ENCODE measurements at places on chromosomes 2 and 18.

DNA sequence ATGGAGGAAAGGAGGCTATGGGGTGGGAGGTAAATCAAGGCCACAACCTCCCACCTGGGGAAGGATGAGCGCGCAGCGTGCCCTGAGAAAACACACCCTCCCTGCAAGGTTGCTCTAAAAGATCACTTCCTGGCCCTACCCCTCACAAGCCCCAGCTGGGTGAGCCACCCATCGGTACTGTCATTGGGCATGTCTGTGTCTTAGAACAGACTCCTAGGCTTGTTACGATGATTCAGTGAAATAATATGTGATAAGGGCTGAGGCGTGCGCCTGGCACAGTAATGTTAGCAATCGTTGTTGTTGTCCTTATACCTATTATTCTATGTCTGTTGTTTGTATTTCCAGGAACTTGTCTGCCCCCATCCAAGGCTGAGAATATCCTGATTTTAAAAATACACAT lies 175.1 kb downstream of the ZFP36L2 start:
- peak; percentile 69 for DNase-seq

GRCh38 chr18:61371111-61371510 lies 37.9 kb downstream of the CDH20 start:
- no peak for DNase-seq

GRCh38 chr2:123438251-123438650 lies 586.8 kb upstream of the CNTNAP5 start:
- DNase-seq = no peak

DNA sequence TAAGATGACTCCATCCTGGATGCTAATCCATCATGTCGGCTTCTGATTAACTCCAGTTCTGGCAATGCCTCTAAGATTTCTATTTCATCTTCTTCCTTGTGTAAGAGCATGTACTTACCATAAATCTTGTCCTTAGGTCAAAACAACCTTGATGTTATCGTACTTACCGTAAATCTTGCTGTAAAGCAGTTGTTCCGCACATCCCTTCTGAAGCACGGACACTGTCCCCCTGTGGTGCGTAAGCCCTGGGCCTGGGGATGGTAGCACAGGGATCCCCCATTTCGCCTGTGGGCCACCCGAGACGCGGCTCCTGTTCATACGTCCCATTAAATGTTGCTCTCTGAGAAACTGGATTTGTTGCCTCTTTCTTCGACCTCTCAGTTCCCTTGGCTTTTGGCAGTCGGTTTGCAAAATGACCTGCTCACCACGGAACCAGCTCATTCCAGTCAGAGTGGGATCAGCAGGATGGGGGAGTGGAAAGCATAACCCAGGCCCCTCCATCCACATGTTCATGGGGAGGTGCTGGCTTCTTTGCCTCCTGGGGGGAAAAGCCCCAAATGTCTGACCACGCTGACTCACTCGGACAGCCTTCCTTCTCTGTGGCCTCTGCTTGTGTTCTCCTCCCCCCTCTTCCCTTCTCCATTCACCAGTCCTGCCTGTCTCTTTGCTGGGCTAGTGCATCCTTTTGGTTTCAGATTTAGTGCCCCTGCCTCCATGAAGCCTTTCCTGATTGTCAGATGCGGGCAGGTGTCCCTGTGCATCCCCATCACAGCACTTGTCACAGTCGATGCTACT lies 49.9 kb downstream of the RAB31 start:
- no peak for DNase-seq

DNA sequence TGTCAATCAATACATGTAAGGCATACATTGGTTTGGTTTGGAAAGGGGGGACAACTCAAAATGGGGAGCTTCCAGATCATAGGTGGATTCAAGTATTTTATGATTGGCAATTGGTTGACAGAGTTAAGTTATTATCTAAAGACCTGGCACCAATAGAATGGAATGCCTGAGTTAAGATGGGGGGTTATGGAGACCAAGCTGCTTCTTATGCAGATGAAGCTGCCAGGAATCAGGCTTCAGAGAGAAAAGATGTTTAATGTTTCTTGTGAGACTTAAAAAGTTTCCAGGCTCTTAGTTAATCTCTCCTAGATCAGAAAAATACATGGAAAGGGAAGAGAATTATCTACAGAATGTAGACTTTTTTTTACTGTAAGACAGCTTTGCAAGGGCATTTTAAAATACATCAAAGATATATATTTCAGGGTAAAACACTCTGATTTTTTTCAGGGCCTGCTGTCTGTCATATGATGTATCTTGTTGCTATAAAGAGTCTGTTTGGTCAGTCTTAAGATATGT lies 1343.2 kb upstream of the LRRTM1 start:
- DNase-seq = no peak

DNA sequence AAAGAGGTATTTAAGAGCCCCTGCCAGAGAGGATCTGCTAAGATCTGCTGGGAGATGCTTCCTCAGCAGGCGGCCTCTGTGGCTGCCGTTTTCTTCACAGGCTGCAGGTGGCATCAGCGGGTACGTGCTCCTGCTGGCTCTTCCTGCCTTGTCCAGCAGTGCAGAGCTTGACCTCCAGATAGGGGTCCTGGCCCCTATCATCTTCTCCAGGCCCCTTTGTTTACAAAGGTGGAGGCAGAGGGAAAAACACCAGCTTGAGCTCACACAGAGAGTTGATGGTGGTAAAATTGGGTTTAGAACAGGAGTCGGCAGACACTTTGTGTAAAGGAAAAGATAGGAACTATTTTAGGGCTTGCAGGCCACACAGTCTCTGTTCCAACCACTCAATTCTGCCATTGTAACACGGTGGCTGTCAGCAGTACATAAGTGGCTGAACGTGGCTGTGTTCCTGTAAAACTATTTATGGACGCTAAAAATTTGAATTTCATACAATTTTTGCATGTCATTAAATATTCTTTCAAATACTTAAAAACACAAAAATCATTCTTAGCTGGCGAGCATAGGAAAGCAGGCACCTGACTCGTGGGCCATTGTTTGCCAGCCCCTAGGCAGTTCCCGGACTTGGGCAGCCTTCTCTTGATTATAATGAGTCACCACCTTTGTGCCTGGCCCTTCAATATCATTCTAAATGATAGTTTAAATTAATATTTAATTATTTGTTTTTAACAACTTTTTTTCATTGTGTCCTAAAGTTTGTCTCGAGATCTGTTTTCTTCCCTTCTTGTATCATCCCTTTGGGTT lies 98.2 kb upstream of the B3GNT7 start:
- DNase-seq = peak; percentile 9

GRCh38 chr2:168601741-168602140 lies 145.7 kb downstream of the CERS6 start:
- DNase-seq = no peak

DNA sequence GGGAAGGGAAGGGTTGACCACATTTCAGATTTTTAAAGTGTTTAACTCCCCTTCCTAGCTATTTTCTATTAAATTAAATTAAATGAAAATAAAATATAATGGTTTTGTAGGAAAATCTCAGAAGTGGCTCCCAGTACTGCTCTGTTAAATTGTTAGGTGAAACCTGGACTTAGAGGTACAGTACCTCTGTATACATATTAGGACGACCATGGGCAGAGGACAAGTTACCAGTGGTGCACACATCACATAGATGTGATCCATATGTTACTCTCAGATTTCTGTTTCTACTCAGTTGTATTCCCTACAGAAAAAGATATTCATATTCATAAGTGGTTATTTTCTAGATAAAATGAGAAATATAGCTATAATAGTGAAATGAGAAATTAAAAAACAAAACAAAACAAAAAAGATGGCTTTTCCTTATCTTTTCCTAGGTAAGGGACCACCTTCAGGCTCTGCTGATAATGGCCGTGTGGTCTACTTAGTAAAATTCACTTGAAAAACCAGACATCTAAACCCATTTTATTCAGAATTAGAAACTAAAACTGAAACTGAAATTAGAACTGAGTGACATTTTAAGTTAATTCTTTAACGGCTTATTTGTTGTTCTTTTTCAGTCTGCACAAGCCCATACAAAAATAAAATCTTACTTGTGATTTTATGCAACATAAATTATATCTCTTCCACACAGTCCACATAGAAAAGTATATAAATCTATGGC lies 832.5 kb upstream of the CHAC2 start:
- no peak for DNase-seq

GRCh38 chr2:75540994-75541393 lies 19.7 kb downstream of the EVA1A start:
- DNase-seq = no peak

DNA sequence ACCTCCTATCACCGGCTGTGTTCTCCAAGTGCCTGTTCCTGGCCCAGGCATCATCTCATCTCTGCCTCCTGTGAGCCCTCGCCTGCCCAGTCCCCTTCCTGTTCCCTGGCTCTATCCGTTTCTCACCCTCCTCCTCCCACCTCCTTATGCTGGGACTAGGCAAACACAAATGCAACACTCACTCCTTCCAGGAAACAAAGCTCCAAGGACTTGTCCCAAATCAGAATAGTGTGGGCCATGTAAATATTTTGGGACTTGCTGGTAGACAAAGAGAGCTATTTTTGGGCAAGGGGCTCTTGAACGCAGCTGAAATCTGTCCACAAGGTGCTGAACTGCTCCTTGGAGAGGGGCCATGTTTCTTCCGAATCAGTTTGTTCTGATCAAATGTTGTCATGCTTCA lies 25.3 kb downstream of the MBP start:
- DNase-seq = no peak

- DNase-seq = no peak
Measured at GRCh38 chr18:25125680-25126079, 226.3 kb downstream of the ZNF521 start.

DNA sequence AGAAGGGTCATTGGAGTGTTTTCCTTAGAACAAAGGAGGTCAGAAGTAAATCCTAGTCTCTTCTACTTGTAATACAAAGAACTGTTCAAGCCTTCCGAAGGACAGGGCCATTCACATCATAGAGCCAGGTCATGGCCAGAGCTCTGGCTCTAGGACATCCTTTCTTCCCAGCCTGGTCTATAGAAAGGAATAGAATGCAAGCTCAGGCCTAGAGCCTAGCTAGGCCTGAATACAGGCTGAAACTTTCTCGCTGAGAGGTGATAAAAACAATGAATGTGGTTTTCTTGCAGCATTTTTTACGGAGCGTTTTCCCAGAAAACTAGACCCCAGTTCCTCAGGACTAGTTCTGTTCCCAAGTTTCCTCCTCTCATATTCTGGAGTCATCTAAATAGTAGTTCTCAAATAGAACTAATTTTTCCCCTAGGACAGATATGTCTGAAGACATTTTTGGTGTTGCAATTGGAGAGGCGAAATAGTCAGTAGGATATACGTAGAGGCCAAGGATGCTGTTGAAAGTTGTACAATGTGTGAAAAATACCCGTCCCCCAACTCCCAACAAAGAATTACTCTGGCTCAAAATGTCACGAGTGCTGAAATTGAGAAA lies 6.8 kb downstream of the UGT1A6 start:
- no peak for DNase-seq

GRCh38 chr2:75186821-75187220 lies 12.5 kb downstream of the TACR1 start:
- no peak for DNase-seq

GRCh38 chr2:148796735-148797512 lies 78.1 kb upstream of the KIF5C start:
- no peak for DNase-seq

DNA sequence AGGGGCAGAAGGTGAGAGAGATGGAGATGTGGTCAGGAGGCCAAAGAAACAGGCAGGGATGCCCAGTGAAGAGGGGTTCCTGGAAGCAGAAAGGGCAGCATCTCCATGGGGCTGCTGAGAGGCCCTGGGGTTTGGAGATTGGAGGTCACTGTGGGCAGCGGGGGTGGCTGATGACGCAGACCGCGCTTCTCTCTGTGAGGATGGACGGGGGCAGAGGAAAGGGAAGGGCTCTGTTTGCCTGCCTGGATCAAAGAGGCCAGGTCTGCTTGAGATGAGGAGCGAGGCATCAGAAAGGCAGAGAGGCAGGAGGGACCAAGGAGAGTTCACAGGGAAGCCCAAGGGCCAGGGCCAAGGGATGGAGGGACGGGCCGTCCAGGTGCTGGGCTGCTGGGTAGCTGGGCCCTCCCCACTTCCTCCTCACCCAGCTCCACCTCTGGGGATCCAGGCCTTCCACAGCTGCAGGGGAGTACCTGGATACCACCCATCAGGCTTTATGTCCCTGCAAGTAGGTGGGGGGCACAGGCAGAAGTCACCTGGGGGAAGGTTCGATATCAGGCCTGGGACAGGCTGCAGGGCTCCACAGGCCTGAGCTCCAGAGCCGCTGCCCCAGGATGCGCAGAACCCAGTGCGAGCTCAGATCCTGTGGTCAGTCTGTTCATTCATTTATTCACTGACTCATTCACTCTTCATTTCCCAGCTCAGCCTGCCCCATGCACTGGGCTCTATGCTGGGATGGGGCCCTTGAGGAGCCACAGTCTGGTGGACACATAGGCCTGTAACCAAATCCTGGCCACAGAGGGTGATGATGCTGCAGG lies 30.6 kb downstream of the ADRA2B start:
- no peak for DNase-seq

DNA sequence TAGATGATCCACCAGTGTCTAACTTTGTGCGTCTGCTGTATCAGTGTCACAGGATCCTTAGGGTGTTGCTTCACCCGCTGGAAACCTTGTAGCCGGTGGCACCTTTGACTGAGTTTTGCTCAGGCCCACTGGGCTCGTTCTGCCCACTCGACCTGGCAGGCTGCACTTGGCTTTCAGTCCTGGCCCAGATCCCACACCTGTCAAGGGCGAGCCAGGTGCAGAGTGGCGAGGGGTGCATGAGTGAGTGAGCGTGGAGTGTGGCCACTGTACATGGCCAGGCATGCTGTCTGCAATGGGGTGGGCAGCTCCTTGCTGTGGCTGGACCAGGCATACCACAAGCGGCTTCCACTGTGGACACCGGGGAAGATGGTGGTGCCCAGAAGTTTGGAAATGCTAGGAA lies 179.0 kb downstream of the FAM210A start:
- DNase-seq = no peak

- DNase-seq = no peak
Measured at GRCh38 chr2:204971206-204971907, 426.1 kb downstream of the PARD3B start.

DNA sequence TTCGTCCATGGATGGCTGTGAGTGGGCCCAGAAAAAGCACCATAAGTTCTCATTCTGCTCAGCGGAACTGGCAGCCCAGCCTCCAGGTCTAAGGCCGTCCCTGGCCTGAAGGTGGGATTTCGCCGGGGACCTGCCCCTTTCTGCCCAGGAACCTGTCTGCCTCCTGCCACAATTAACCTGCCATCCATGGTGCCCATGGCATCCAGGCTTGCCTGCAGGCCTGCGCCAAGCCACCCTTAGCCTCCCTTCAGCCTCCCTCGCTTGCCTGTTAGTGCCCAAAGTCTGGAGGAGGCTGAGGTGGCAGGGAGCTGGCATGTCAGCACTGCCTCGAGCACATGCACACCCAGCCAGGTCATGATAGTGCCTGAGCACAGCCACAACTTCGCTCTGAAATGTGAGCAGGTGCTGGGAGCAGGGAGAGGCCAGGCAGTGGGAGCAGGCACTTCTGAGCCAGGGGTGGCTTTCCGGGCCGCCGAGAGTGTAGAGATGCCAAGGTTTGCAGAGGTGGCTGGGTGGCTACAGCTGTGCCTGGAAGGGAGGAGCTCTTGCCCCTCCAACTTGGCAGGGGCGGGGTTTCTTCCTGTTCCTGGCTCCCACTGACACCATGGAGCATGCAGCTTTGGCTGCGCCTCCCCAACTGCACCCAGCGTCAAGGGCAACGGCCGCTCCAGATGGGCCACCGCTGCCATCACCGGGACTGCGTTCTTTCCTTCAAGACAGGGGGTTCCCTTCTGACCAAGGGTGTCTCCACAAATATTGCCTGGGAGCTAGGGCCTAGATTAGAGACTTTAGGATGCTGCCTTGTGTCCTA lies 648.9 kb upstream of the VRK2 start:
- no peak for DNase-seq

GRCh38 chr2:7816944-7817343 lies 864.9 kb upstream of the ID2 start:
- DNase-seq = no peak

- no peak for DNase-seq
Measured at GRCh38 chr2:30694286-30695055, 112.8 kb downstream of the CAPN13 start.

Measured in CD4-positive, alpha-beta T cell treated with Interleukin-6 for 4 hours (primary cell).